Forelimb muscle (tissue), 1 donor: ENCODE measurements at places on chromosomes 5 and 9. TPM values are rescaled to one million over a fixed set of nuclear protein-coding genes. Genes with fewer than 3 reads are reported as not detected.

- DNase-seq: no peak
Measured at GRCh38 chr9:101578378-101578777, 16.4 kb downstream of the PPP3R2 start.

- DNase-seq: no peak
Measured at GRCh38 chr9:32360983-32361673, 23.3 kb upstream of the ACO1 start.

GRCh38 chr5:135173662-135174290 is 139.7 kb upstream of the PITX1 start:
- DNase-seq: no peak

GRCh38 chr9:23302281-23302680 is 523.8 kb downstream of the ELAVL2 start:
- DNase-seq: no peak

- no peak for DNase-seq
Measured at GRCh38 chr5:5044247-5044840, 95.8 kb upstream of the ADAMTS16 start.

GRCh38 chr9:70015099-70015498 is 28.5 kb upstream of the MAMDC2 start:
- no peak for DNase-seq

Gene ARHGEF28
- 2.7 TPM for polyA plus RNA-seq

GRCh38 chr5:107028938-107029337 is 641.8 kb downstream of the EFNA5 start:
- no peak for DNase-seq

DNA sequence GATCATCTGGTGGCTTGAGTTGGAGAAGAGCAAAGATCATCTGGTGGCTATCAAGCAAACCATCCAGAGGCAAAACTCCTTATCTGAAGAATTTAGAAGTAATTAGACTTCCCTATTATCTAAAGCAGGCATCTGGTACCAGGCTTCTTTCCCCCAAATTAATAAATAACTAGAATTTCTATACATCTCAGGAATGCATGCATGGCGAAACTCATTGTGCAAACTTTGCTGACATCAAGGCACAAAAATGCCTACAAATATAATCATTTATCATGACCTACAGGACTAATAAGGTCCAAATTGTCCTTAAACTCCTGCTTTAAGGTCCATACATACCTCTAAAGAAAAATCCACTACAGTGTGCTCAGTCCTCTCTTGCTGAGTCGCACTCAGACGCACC is 6.0 kb downstream of the OR13D1 start:
- no peak for DNase-seq

Gene MYOT
- 327 TPM for polyA plus RNA-seq

Gene KIF20A
- 17.3 TPM for polyA plus RNA-seq

- DNase-seq: no peak
Measured at GRCh38 chr5:125558466-125558865, 812.0 kb upstream of the ZNF608 start.

- no peak for DNase-seq
Measured at GRCh38 chr5:178286226-178287090, 53.9 kb upstream of the PHYKPL start.
